ENCODE measurements at places on chromosomes 2 and 18. TPM values are rescaled to one million over a fixed set of nuclear protein-coding genes. Genes with fewer than 3 reads are reported as not detected.

MC2R gene
- not detected for polyA plus RNA-seq

GRCh38 chr2:127609818-127610217 lies 36.1 kb upstream of the GPR17 start:
- no peaks in the 10 kb centered on the region for H3K36me3 ChIP-seq
- no peaks in the 10 kb centered on the region for H3K27me3 ChIP-seq
- no peak for DNase-seq
- no peak overlapping the region for H3K4me3 ChIP-seq

DNA sequence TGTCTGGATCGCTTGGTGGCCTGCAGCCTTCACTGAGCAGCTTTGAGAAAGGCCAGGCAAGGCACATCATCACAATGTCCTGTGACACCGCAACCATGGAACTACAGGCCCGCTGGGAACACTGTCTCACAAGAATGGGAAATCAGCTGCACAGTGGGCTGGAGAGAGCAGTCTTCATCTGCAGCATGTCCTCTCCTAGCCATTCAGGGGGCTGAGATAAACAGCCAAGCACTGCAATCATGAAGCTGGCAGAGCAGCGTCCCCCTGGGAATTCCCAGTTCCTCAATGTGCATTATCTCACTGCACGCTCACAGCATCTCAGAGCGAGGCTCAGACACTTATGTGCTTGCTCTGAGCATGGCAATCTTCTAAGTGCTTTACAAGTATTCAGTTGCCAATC lies 1.9 kb downstream of the CMPK2 start:
- H3K36me3 ChIP-seq = peaks cover 2% of the 10 kb centered on the region
- peaks cover 6% of the 10 kb centered on the region for H3K4me1 ChIP-seq
- no peak overlapping the region for H3K27ac ChIP-seq
- no peaks in the 10 kb centered on the region for H3K27me3 ChIP-seq
- no peak overlapping the region for H3K4me3 ChIP-seq

GRCh38 chr2:160703648-160704585 lies 210.3 kb upstream of the RBMS1 start:
- H3K4me1 ChIP-seq = no peaks in the 10 kb centered on the region
- no peak overlapping the region for H3K4me3 ChIP-seq
- H3K27ac ChIP-seq = peak overlapping the region; percentile 24
- H3K27me3 ChIP-seq = no peaks in the 10 kb centered on the region

HRH4 gene
- polyA plus RNA-seq = not detected

DNA sequence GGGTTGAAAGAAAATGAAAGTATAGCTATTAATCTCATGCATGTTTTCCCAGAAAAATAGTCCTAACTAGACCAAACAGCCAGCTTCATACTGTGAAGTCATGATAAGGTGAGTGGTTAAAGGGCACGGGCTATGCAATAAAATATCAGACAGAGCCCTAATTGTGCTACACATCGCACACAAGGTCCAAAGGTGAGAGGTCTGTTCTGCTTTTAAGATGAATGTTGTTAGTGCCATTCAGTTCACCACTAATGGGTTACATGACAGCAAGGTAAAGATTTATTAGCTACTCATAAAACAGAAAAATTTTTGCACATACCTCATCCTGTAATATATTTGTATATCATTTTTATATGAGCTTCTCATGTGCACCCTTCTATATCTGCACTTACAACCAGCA lies 105.0 kb upstream of the STK17B start:
- H3K36me3 ChIP-seq = no peaks in the 10 kb centered on the region
- H3K4me3 ChIP-seq = peak overlapping the region; percentile 27
- H3K4me1 ChIP-seq = peaks cover 21% of the 10 kb centered on the region
- H3K27me3 ChIP-seq = no peaks in the 10 kb centered on the region
- no peak for DNase-seq

All from naive thymus-derived CD4-positive, alpha-beta T cell (primary cell).